ENCODE measurements at places on chromosomes 7 and 10. TPM values are rescaled to one million over a fixed set of nuclear protein-coding genes. Genes with fewer than 3 reads are reported as not detected.

The NRG3 gene
- not detected for total RNA-seq

The ITGB8 gene
- 18.9 TPM for total RNA-seq

The GRM3 gene
- total RNA-seq, result not detected

The NEUROG3 gene
- total RNA-seq, result not detected

The EIF4H gene
- 190 TPM for total RNA-seq

The FAM107B gene
- 33.1 TPM for total RNA-seq

The BICC1 gene
- total RNA-seq, result 28.3 TPM

The ANKRD61 gene
- 0.20 TPM for total RNA-seq

The TCAF2 gene
- total RNA-seq, result 4.2 TPM

The NXPH1 gene
- total RNA-seq, result not detected

The SLC26A5 gene
- total RNA-seq, result not detected

The CPN1 gene
- total RNA-seq, result not detected

The AQP1 gene
- 70.4 TPM for total RNA-seq

The HOXA4 gene
- total RNA-seq, result 4.3 TPM

The ZNF488 gene
- total RNA-seq, result 0.12 TPM

The FFAR4 gene
- not detected for total RNA-seq

The GLI3 gene
- 10.0 TPM for total RNA-seq

The ING3 gene
- total RNA-seq, result 20.7 TPM

The GALNT17 gene
- not detected for total RNA-seq

The PDSS1 gene
- total RNA-seq, result 18.0 TPM

The GPR146 gene
- 1.7 TPM for total RNA-seq

The PGAM2 gene
- 0.78 TPM for total RNA-seq

The GPRIN2 gene
- not detected for total RNA-seq

The LIPM gene
- not detected for total RNA-seq

The MPP7 gene
- 0.24 TPM for total RNA-seq

The SPDYE2B gene
- total RNA-seq, result not detected

The KIAA1217 gene
- 8.2 TPM for total RNA-seq

The SPAG6 gene
- total RNA-seq, result not detected

The SORCS3 gene
- not detected for total RNA-seq

The TMEM139 gene
- total RNA-seq, result not detected

The TEX36 gene
- total RNA-seq, result not detected

The EPHB4 gene
- 24.6 TPM for total RNA-seq

The C10orf105 gene
- total RNA-seq, result 0.10 TPM

The MYOZ1 gene
- not detected for total RNA-seq

All from RPMI7951 (cell line).